Upper lobe of right lung (tissue), 1 donor: ENCODE measurements at places on chromosomes 1 and 21.

DNA sequence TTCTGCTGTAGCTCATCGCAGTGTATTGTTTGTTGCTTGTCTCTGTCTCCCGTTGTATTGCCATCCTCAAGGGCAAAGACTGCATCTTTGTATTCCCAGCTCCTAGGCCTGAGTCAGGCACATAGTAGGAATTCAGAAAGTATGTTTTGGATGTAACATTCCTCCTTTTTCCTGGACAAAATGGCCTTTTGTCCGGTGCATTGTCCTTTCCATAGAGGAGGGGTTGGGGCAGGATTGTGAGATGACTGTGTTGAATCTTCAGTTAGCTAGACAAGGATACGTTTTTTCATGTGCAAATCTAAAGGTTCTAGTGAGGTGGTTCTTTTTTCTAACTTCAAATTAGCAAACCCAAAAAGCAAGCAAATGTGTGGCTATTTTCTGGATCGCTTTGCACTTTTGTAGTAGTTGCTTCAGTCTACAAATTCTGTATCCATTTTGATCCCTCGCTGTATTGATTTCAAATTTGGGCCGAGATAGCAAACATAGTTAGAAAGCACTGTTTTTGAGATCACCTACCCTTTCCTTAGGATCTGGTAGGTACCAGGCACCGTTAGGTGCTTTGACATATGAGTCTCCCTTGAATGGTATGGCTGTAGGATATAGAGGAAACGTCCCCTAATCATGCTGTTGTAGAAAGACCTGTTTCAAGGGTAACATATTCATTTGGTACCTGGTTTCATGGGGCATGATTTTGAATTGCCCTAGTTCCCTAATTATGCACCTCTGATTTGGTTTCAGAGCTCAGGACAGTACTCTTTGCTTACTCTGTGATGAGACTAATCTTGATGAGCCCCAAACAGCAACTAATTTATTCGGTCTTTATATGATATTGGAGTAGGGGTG, 1.2 kb downstream of the PPP1R8 start:
- DNase-seq = no peak

- no peak for DNase-seq
Measured at GRCh38 chr1:201667479-201667878, 128.6 kb downstream of the NAV1 start.

DNA sequence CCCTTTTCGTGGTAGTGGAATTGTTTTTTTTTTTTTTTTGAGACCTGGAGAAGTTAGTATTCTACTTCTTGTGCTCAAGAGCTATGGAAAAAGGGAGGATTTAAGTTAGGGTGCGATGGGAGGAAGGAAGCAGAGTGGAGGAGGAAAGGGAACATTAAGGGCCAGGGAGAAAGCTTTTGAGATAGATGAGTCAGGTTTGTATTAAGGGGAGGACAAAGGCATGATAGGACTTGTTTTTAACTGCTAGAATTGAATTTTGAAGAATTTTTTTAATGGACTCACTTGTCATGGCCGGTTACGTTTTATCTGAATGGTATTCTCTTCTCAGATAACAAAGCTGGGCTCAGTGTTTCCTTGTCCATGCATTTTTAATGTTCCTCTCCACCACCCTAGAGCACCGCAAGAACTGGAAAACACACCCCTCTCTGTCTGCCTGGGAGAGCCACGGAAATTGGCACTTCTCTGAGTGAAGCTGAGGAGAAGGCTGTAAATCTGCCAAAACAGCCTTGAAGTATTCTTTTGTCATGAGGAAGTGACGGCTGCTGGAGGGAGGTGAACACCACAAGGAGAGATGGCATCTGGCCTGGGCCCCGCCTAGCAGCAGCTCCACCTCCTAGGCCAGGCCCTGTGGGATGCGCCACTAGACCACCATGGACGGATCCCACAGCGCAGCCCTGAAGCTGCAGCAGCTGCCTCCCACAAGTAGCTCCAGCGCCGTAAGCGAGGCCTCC, 3.5 kb downstream of the NIPAL3 start:
- peak; percentile 85 for DNase-seq

DNA sequence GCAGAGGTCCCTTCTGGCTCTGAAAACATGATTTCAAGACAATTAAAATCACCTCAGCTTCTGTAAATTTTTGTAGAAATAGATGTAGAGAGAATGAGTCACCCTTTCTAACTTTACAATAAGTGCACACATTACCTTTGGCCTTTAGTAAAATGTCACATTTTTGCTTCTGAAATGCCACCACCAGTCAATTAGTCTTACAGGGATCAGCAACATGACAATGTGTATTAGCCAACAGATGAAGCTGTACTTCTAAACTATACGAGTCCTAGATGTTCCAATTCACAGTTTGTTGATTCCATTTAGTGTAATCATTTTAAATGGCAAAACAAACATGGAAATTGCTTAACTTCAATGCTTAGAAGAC, 23.1 kb downstream of the C21orf91 start:
- no peak for DNase-seq

DNA sequence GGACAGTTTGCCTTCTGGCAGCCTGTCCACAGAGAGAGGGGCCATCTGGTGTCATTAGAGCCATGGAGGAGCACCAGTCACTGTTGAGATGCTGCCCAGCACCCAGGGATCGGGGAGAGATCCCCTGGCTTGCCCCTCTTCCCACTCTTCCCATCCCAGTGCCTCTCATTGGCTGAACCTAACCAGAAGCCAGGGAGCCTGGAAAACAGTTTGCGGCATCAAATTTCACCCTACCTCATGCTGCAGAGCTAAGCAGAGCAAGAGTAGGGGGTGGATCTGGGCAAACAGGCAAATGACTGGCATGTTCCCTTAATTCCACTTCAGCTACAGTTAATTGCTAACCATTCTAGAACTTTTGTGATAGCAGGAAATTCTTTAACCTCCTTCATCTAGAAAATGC, 19.1 kb downstream of the TRAF5 start:
- DNase-seq = no peak
